ENCODE measurements at places on chromosomes 6 and 20.

GRCh38 chr6:75691012-75691411 lies 58.0 kb upstream of the MYO6 start:
- no peak for DNase-seq

GRCh38 chr6:96410467-96410866 lies 111.1 kb upstream of the UFL1 start:
- DNase-seq: no peak

DNA sequence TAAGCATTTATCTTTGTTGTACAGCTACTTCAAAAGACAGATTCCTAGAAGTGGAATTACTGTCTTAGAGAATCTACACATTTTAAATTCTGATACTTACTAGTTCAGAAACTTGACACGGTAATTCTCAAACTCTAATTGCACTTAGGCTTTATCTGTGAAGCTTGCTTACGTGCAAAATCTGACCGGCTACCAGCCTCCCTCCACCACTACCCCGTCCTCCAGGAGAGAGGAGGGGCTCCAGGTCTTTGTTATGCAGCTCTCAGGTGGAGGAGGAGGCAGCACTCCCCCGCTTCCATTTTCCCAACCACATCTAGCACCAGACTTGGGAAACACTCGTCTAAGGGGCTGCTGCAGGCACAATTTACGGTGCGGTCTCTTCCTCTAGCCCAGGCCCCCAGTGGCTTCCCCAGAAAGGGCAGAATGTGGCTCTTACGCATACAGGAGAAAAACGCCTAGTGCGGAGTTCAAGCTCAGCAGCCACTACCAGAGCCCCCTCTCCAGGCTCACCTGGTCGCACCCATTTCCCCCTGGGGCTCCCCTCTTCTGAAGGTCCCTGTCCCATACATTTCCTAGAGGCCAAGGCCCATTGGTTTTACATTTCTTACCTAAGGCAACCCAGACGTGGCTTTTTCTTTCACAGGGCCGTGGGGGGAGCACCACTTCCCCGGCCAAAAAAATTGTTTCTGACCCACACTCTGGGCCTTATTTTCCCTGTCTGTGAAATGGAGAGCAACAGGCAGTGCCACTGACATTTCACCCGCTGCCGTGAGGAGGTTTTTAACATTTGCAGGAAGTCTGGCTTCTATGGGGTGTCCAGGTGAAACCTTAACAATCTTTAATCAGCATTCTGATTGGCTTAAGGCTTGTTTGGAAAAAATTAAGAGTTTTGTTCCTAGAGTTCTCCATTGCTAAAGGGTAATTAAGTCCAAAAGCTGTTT lies 1.6 kb upstream of the TGIF2 start:
- no peak for DNase-seq

DNA sequence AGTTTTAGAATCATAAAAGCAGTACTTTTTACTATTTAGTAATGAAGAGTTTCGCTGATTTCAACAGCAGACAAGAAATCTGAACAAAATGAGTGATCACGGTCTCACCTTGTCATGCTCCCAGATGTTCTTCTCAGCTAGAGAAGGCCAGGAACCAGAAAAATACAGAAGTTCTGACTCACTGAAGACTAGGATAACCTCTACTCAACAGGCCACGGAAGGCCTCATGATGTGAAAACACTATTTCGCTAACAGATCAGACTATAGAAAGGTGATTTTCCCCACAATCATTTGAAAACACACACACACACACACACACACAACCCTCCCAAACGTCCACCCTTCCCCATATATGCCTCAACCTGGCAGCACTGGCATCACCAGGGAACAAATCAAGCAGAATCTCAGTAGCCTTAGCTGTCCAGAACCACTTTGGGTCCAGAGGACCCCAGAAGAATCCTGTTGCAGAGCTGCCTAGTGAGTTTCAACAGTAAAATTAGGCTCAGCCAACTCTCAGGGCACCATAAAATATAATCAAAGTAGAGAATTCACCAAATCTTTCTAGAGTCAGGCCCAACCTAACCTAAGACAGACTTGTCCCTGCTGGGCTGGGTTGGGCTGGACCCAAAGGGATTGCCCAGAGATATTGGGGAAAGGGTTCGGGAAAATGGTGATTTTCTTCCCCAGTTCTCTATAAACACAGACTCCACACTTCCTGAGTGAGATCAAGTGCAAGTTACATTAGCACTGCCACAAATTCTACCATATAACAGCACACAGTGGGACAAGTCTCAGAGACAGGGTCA lies 7.9 kb downstream of the EXOC2 start:
- no peak for DNase-seq

DNA sequence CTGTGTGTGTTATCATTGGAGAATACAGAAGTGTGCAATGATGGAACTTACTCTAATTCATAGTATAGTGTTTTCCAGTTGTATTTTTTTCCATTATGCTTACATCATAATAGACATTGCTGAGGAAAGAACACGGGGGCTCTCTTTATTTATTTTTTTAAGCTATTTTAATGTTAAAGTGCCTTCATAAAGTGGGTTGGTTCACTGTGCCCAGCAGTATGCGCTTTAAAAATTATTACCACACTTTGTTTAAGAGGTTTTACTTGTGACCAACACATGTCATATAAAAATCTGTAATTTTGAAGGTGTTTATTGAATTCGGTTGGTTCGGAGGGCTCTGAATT lies 215.8 kb downstream of the TMEM242 start:
- DNase-seq: no peak

- no peak for DNase-seq
Observed at GRCh38 chr20:44849703-44850102, 35.8 kb upstream of the YWHAB start.

DNA sequence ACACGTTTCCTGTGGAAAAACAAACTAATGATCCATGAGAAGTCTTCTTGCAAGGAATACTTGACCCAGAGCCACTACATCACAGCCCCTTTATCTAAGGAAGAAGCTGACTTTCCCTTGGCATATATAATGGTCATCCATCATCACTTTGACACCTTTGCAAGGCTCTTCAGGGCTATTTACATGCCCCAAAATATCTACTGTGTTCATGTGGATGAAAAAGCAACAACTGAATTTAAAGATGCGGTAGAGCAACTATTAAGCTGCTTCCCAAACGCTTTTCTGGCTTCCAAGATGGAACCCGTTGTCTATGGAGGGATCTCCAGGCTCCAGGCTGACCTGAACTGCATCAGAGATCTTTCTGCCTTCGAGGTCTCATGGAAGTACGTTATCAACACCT lies 35.4 kb downstream of the GCNT2 start:
- DNase-seq: no peak

GRCh38 chr20:48716541-48716940 lies 111.3 kb downstream of the PREX1 start:
- DNase-seq: no peak

- no peak for DNase-seq
Observed at GRCh38 chr6:6439778-6440177, 119.3 kb upstream of the F13A1 start.

DNA sequence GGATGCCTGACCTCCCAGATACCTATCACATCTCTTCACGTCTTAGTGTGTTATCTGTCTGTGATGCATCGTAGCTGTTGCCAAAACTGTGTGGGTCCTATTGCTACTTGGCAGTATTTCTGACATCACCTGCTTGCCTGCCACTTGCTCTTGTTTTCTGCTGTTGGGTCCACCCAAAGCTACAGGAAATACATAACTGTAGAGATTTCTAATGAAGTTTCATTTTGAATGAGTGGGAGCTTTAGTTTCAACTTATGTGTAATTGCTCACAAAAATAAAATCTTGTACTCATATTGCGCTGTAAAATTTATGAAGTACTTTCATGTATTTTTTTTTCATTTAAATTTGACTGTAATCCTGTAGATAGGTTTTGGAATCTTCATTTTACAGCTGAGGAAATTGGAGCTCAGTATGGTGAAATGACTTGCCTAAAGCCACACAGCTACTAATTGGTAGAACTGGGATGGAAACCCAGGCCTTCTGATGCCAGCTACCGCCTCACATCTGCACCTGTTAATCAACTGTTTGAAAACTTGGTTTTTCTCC lies 113.6 kb upstream of the MAN1A1 start:
- DNase-seq: no peak

GRCh38 chr20:44959638-44960102 lies 527 bp downstream of the TOMM34 start:
- DNase-seq: no peak

DNA sequence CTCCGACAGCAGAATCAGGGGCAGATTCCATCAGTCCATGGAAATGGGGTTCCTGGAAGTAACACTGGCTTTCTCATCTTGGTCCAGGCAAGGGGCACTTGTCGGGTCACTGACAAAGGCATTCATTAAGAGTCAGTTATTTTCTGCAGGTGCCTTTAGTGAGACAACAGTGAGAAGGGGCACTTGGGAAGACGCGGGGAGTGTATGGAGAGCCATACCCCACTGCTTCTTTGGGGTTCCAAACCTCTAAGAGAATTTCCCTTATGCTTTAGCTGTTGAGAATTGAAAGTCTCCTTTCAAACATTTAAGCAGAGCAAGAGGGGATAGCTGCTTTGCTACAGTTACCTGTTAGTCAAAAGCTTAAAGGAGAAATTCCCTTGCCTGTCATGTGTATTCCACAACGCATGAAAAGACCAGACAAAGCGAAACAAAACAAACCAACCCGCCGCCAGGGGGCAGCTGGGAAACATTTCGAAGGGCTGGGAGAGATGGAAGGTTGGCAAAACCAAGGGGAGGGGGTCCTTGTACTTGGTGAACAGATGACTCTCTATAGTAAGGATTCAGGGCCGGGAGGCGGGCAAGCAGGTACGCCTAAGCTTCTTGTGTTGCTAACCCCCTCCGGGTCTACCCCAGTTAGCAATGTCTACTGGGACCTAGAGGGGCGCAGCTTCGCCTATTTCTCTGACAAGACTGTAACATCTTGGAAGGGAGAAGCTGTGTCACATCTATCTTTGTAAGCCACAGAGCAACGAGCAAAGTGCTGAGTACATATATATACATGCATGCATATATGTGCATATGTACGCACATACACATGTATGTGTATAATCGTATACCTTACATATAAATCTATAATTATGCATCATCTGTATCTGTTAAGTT lies 474.9 kb upstream of the AGPAT4 start:
- DNase-seq: no peak

GRCh38 chr6:20024978-20025377 lies 187.3 kb downstream of the MBOAT1 start:
- DNase-seq: no peak

- DNase-seq: no peak
Observed at GRCh38 chr20:19104186-19104585, 108.3 kb upstream of the SLC24A3 start.
